ENCODE measurements at places on chromosomes 12 and 14. TPM values are rescaled to one million over a fixed set of nuclear protein-coding genes. Genes with fewer than 3 reads are reported as not detected.

Gene TSPAN11
- not detected for polyA plus RNA-seq

Gene ACOT6
- not detected for polyA plus RNA-seq

Gene ENDOU
- not detected for polyA plus RNA-seq

Gene LRP1-AS
- 0.35 TPM for polyA plus RNA-seq

Gene TMEM229B
- polyA plus RNA-seq, result 17.3 TPM

Gene PTHLH
- polyA plus RNA-seq, result not detected

Gene KRT71
- polyA plus RNA-seq, result not detected

Gene ANHX
- not detected for polyA plus RNA-seq

- DNase-seq, result no peak
- H3K4me3 ChIP-seq, result no peak overlapping the region
- no peaks in the 10 kb centered on the region for H3K27me3 ChIP-seq
- H3K36me3 ChIP-seq, result peaks cover 62% of the 10 kb centered on the region
- no peaks in the 10 kb centered on the region for H3K4me1 ChIP-seq
These were observed 25.7 kb downstream of the SFSWAP start for GRCh38 chr12:131736446-131737149.

DNA sequence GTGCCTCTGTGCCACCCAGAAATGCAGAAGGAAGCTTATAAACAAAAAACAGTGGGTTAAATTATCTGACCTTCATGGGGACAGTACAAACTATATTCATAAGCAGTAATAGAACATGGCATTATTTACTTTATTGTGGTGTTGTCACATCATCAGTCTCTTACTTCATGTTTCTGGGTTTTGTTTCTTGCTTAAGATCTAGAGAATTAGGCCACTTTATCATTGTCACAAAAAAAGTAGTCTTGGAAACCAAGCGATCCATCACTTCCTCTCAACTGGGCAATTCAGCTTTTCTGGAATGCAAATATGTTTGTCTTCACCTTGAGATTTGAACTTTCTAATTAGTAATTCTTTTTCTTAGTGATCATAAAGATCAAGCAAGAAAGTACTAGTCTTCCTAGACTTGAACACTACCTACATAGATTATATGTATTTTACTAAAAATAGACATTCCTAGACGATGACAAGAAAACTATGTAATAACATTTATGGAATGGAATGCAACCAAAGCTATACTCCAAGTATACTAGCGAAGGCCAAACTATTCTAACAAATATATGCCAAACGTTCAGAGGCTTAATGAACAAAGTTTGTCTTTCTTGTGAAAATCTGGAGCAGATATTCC, 363.4 kb downstream of the DAD1 start:
- H3K27ac ChIP-seq, result no peak overlapping the region
- H3K4me3 ChIP-seq, result peak overlapping the region; percentile 60
- peaks cover 2% of the 10 kb centered on the region for H3K27me3 ChIP-seq
- H3K36me3 ChIP-seq, result no peaks in the 10 kb centered on the region
- DNase-seq, result no peak

- no peaks in the 10 kb centered on the region for H3K36me3 ChIP-seq
- no peak overlapping the region for H3K4me3 ChIP-seq
- no peaks in the 10 kb centered on the region for H3K27me3 ChIP-seq
- H3K4me1 ChIP-seq, result no peaks in the 10 kb centered on the region
- no peak overlapping the region for H3K27ac ChIP-seq
These were observed 230.5 kb downstream of the ATP23 start for GRCh38 chr12:58171914-58172313.

- H3K27me3 ChIP-seq, result no peaks in the 10 kb centered on the region
- no peaks in the 10 kb centered on the region for H3K36me3 ChIP-seq
- H3K4me1 ChIP-seq, result peaks cover 12% of the 10 kb centered on the region
- H3K4me3 ChIP-seq, result no peak overlapping the region
- DNase-seq, result no peak
These were observed 215.0 kb upstream of the EEA1 start for GRCh38 chr12:93144109-93144508.

- no peaks in the 10 kb centered on the region for H3K27me3 ChIP-seq
- peaks cover 50% of the 10 kb centered on the region for H3K4me1 ChIP-seq
- H3K36me3 ChIP-seq, result peaks cover 37% of the 10 kb centered on the region
- H3K27ac ChIP-seq, result peak overlapping the region; percentile 50
These were observed 6.3 kb downstream of the ZFP36L1 start for GRCh38 chr14:68786491-68787091.

GRCh38 chr14:60656686-60657455, 7.6 kb upstream of the SIX1 start:
- H3K36me3 ChIP-seq, result no peaks in the 10 kb centered on the region
- no peak overlapping the region for H3K27ac ChIP-seq
- DNase-seq, result peak; percentile 17
- peak overlapping the region; percentile 61 for H3K4me3 ChIP-seq
- peaks cover 75% of the 10 kb centered on the region for H3K27me3 ChIP-seq
- H3K4me1 ChIP-seq, result peaks cover 23% of the 10 kb centered on the region

GRCh38 chr12:80053051-80053790, 46.1 kb upstream of the OTOGL start:
- DNase-seq, result no peak
- no peaks in the 10 kb centered on the region for H3K4me1 ChIP-seq
- no peak overlapping the region for H3K4me3 ChIP-seq
- H3K36me3 ChIP-seq, result no peaks in the 10 kb centered on the region
- no peaks in the 10 kb centered on the region for H3K27me3 ChIP-seq

GRCh38 chr12:57481671-57482070, 2.0 kb upstream of the ARHGAP9 start:
- H3K4me3 ChIP-seq, result no peak overlapping the region
- H3K4me1 ChIP-seq, result peaks cover 41% of the 10 kb centered on the region
- no peak overlapping the region for H3K27ac ChIP-seq
- no peak for DNase-seq
- no peaks in the 10 kb centered on the region for H3K36me3 ChIP-seq
- no peaks in the 10 kb centered on the region for H3K27me3 ChIP-seq

- DNase-seq, result no peak
- H3K4me3 ChIP-seq, result no peak overlapping the region
- no peaks in the 10 kb centered on the region for H3K27me3 ChIP-seq
- H3K4me1 ChIP-seq, result no peaks in the 10 kb centered on the region
- H3K27ac ChIP-seq, result no peak overlapping the region
- no peaks in the 10 kb centered on the region for H3K36me3 ChIP-seq
These were observed 15.2 kb downstream of the PLD4 start for GRCh38 chr14:104939666-104940410.

GRCh38 chr12:114439261-114439683, 33.3 kb upstream of the TBX5 start:
- DNase-seq, result no peak
- no peak overlapping the region for H3K4me3 ChIP-seq
- no peaks in the 10 kb centered on the region for H3K36me3 ChIP-seq
- peaks cover 77% of the 10 kb centered on the region for H3K27me3 ChIP-seq
- H3K27ac ChIP-seq, result no peak overlapping the region
- H3K4me1 ChIP-seq, result no peaks in the 10 kb centered on the region

- no peak overlapping the region for H3K27ac ChIP-seq
- peaks cover 9% of the 10 kb centered on the region for H3K4me1 ChIP-seq
- no peak overlapping the region for H3K4me3 ChIP-seq
- no peaks in the 10 kb centered on the region for H3K36me3 ChIP-seq
- DNase-seq, result no peak
These were observed 284.7 kb downstream of the DUSP6 start for GRCh38 chr12:89067421-89068187.

Data from CD14-positive monocyte (primary cell).